ENCODE measurements at places on chromosomes 3 and 15. TPM values are rescaled to one million over a fixed set of nuclear protein-coding genes. Genes with fewer than 3 reads are reported as not detected.

The C3orf20 gene
- total RNA-seq: not detected

The FGD5 gene
- total RNA-seq: 7.8 TPM

The EDEM1 gene
- 14.3 TPM for total RNA-seq

The CYP8B1 gene
- not detected for total RNA-seq

Measured in sigmoid colon (tissue), 7 donors.